ENCODE measurements at places on chromosomes 1 and 21. TPM values are rescaled to one million over a fixed set of nuclear protein-coding genes. Genes with fewer than 3 reads are reported as not detected.

GRCh38 chr1:214002472-214002871, 14.7 kb downstream of the PROX1 start:
- DNase-seq, result no peak
- H3K4me1 ChIP-seq, result no peaks in the 10 kb centered on the region
- H3K4me3 ChIP-seq, result no peak overlapping the region
- H3K27ac ChIP-seq, result no peak overlapping the region
- H3K27me3 ChIP-seq, result no peaks in the 10 kb centered on the region

The GLUL gene
- total RNA-seq, result 174 TPM

DNA sequence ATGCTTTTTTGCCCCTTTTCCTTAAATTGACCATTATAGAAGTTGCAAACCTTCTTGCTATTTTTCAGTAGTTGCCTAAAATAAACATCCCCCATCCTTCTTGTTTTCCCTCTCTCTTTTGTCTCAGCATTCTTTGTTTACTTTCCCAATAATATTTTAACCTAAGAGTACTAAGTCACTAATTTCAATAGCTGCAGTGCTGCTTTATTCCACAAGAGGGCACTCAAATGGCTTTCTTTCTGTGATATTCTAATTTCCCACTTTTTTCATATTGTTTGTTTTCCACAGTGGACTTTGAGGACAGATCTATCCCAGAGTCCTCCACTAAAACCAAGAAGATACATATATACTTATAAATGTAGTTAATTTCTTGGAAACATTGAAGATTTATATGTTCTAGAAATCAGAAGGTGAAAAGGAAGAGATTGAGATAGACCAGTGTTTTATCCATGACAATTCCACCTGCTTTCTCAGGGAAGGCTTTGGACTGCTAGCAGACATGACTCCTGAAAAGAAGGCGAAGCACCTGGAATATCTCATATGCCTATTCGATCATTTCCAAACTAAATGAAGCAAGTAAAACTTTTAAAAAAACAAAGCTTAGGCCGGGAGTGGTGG, 104.8 kb upstream of the GRIK1 start:
- peak; percentile 3 for DNase-seq
- H3K36me3 ChIP-seq, result no peaks in the 10 kb centered on the region
- H3K27ac ChIP-seq, result no peak overlapping the region
- no peaks in the 10 kb centered on the region for H3K27me3 ChIP-seq
- H3K4me1 ChIP-seq, result no peaks in the 10 kb centered on the region
- H3K4me3 ChIP-seq, result no peak overlapping the region

The ARTN gene
- 0.66 TPM for total RNA-seq

DNA sequence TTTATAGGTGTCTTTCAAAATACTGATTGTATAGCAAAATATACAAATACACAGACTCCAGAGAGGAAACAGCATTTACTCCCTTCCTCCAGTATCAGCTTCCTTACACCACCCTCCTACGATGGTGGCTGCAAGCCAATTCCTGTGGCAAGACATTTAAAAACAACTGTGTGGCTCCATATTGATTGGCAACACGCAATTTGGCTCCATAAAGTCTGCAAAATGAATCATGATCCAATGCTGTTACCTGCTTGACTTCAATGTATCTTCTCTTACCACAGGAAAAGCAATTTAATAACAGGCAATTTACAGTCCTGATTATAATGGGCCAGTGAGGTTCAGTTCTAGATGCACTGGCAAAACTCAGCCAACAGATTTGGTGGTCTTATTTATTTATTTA, 19.7 kb upstream of the ATP6V1G3 start:
- H3K36me3 ChIP-seq, result no peaks in the 10 kb centered on the region
- no peaks in the 10 kb centered on the region for H3K27me3 ChIP-seq
- no peak overlapping the region for H3K27ac ChIP-seq
- H3K4me3 ChIP-seq, result no peak overlapping the region
- no peak for DNase-seq
- peaks cover 56% of the 10 kb centered on the region for H3K4me1 ChIP-seq

DNA sequence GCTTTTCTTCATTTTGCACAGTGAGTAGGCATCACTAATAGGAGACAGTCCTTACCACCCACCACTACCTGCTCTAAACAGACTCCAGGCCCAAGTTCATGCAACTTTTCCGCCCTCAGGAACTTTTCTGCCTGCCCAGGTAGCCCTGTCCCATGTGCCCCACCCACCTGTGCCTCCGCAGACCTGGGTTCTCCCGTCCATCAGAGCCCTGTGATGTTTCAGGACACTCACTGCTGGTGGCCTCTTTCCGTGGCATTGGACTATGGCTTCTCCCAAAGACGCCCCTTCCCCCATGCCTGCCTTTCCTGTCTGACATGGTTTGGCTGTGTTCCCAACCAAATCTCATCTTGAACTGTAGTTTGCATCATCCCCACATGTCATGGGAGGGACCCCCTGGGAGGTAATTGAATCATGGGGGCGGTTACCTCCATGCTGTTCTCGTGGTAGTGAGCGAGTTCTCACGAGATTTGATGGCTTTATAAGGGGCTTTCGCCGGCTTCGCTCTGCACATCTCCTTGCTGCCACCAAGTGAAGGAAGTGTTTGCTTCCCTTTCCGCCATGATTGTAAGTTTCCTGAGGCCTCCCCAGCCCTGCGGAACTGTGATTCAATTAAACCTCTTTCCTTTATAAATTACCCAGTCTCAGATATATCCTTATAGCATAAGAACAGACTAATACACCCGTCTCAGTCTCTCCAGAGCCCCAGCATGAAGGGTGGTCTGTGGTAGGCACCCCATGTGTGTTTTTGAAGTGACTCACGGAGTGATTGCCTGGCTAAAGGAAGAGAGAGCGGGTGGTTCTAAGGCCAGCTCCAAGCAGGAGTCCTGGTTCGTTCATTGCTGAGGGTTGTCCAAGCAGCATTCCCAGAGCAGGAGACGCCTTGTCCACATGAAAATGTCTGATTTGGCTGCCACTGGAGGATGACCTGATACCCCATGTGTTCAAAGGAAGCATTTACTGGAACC, 86.0 kb upstream of the ZBTB40 start:
- no peaks in the 10 kb centered on the region for H3K27me3 ChIP-seq
- H3K27ac ChIP-seq, result no peak overlapping the region
- no peak overlapping the region for H3K4me3 ChIP-seq
- DNase-seq, result no peak
- no peaks in the 10 kb centered on the region for H3K36me3 ChIP-seq

All from naive thymus-derived CD4-positive, alpha-beta T cell (primary cell).